ENCODE measurements at places on chromosomes 11 and 22.

DNA sequence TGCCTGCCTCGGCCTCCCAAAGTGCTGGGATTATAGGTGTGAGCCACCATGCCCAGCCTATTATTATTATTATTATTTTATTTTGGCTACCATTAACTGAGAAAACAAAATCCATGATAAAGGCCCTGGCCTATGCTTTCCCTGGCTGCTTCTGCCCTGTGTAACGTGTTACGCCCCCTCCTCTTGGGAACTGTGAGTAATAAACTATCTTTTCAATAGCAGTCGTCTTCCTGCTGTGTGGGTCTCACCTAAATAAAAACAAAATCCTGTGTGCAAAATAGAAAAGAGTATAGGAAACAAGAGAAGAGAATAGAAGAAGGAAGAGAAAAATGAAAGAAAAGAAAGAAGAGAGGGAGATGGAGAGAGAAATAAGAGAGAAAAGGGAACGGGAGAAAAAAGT is 237.0 kb downstream of the MIAT start:
- no peak for DNase-seq

DNA sequence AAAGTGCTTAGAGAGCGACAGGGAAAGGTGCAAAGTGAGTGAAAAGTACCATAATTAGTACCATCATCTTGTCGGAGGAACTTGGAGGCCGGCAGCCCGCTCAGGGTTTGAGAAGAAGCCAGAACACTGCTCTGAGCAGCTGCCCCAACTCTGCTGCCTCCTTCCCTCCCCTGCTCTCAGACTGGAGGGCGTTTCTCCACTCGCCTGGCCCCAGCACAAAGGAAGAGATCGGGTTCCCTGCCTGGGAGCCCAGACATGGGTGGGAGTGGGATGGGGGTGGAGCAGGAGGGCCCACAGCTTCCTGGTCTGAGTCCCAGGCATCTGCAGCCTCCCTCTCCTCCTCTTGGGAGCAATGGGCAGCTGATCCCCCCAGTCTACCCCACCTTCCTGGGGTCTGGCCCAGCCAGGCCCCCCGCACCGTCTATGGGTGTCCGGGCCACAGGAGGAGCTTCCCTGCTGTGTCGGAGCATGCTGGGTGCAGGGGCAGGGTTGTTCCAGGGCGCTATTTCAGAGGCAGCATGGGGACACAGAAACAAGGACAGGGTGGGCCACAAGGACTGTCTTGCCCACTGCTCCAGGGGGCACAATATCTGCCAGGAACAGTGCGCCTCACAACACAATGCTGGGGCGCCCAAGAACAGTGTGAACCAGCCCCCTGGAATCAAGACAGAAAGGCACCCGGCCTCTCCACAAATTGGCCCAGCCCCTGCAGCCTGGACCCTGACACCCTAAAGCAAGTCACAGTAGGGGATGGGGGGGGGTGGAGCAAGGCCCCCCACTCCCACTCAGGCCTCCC is 4.8 kb downstream of the LIF start:
- no peak for DNase-seq

- DNase-seq = no peak
Measured at GRCh38 chr22:38107692-38108515, 2.6 kb downstream of the BAIAP2L2 start.

- no peak for DNase-seq
Measured at GRCh38 chr11:64845129-64845775, 799 bp upstream of the CDC42BPG start.

DNA sequence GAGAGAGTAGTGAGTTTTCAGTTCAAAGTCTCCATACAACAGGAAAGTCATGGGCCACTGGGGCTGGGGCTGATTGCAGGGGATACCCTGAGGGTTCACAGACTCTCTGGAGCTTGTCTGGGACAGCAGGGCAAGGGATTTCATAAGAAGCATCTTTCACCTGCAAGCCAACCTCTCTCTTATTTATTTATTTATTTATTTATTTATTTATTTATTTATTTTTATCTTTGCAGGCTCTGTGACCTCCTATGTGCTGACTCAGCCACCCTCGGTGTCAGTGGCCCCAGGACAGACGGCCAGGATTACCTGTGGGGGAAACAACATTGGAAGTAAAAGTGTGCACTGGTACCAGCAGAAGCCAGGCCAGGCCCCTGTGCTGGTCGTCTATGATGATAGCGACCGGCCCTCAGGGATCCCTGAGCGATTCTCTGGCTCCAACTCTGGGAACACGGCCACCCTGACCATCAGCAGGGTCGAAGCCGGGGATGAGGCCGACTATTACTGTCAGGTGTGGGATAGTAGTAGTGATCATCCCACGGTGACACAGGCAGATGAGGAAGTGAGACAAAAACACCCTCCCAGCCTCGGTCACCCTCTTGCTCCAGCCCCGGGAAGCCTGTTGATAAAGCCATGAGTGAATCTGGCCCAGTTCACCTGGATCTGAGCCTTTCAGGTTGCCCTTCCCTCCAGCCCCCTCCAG is 68.4 kb downstream of the GGTLC2 start:
- DNase-seq = no peak

GRCh38 chr11:69463181-69463994 is 18.1 kb upstream of the LINC01488 start:
- no peak for DNase-seq

- DNase-seq = no peak
Measured at GRCh38 chr11:133058501-133058900, 473.8 kb downstream of the OPCML start.

- DNase-seq = no peak
Measured at GRCh38 chr22:32839831-32840584, 38.5 kb downstream of the TIMP3 start.

DNA sequence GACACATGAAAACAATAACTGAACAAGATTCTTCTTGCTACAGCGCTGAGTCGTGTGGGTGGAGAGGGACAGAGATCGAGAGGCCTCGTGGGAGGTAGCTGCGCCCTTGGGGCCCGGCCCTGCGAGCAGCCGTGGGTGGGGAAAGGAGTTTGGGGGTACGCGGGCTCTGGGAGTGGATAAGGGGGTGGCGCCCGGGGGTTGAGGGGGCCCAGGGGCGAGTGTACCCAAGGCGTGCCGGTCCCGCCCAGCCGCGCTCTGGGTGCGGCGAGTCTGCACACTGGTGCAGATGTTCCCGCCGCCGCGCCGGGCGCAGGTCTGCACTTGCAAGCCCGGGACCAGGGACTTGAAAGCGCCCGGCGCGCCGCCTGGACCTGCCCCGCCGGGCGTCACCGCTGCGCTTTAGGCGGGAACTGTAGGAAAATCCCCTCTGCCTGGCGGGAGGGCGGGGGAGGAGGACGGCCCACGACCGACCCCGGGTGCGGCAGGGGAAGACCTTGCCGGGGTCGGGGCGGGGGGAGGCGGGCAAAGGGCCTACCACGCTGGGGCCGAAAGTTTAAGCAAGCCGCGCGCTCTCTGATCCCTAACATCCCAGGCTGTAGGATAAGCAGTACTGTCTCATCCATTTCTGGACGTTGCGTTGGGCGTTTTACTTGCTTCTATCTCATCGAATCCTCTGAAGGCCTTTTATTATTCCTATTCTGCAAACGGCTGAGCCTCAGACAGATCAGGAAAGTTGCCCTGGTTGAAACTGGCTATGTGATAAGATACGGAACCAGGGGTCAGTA is 1.4 kb upstream of the KREMEN1 start:
- no peak for DNase-seq

DNA sequence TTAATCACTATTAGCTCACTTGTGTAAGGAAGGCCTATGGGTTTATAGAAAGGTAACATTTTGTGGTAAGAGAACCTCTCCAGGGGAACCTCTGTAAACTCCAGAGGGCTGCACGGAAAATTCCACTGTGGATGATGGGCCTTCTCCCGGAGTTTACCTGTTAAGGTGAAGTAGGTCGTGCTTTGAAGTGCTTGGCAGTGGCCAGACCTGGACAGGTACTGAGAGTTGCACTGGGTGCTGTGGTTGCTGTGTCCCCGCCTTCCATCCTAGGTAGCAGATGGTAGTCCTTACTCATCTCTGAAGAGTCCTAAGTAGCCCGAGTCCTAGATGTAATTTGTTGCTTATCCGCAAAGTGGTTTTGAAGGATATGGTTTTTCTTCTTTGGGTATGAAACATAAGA is 133.4 kb downstream of the TEAD1 start:
- no peak for DNase-seq

Data from stimulated activated CD8-positive, alpha-beta memory T cell treated with anti-CD3 and anti-CD28 coated beads, Interleukin-4, amount 100 ng/mL, for 4 hours (primary cell).